Panc1 (cell line): ENCODE measurements at places on chromosomes 2 and 18.
A peak's percentile ranks its signal among the peaks of the same experiment; 100 is the strongest.

DNA sequence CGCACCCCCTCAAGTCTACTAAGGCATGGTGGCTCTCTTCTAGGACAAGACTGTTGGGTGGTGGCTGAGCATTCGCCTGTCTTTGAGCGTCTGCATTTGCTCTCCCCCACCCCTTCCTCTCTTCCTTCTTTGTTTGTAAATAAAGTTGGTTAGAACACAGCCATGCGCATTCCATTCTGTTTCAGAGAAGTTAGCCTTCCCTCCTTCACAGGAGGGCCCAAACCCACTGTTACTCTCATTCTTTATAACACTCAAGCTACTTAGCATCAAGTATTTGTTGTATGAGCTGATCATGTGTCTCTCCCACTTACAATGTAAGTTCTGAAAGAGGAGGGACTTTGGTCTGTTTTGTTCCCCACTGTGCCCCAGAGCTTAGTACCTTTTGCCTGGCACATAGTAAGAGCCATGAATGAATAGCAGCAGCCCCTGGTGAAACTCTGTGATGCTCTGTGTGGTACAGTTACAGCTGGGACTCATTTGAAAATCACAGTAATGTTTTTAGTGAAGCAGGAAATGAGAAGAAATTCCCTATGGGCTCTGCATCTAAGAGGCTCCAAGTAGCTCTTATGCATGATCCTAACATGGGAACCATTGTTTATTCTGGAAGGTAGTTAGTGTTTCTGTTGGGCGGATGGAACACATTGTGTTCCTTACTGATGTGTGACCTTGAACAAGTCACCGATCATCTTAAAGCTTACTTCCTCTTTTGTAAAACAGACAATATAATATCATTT, 7.7 kb downstream of the MGAT5 start:
- DNase-seq = no peak

GRCh38 chr2:8761529-8762164, 75.8 kb downstream of the KIDINS220 start:
- DNase-seq = peak; percentile 8

GRCh38 chr2:158718851-158719250, 76.3 kb upstream of the DAPL1 start:
- no peak for DNase-seq

DNA sequence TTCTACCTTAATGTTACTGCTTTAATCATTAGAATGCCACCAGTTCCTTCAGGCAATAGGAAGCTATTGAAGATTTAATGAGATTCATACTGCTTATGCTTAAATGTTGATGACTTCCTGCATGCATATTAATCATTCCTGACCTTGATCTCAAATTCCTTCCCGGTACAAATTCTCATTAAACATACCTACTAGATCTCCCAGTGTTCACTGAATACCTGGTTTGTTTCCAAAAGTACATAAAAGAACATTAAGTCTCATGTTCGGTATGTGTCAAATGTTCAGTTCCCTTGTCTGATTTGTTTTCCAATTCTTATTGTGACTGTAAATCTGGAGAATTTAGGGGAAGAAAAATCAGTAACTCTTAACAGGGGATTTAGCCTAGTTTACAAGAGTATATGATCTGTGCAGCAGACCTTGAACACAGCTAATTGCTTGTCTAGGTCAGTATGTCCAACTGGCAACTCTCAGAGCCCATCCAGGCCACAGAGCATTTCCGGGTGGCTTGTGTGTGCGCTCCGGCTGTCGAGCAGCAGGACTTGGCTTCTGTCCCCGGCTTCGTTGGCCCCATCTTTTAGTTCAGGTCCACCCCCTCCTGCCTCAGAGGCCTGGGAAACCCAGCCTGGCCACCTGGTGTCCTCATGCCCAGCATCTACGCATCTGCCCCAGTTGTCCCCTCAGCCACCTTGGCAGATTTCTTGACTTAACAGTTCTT, 13.1 kb downstream of the METAP1D start:
- DNase-seq = no peak

- no peak for DNase-seq
Observed at GRCh38 chr2:37915773-37916172, 9.3 kb upstream of the RMDN2 start.

DNA sequence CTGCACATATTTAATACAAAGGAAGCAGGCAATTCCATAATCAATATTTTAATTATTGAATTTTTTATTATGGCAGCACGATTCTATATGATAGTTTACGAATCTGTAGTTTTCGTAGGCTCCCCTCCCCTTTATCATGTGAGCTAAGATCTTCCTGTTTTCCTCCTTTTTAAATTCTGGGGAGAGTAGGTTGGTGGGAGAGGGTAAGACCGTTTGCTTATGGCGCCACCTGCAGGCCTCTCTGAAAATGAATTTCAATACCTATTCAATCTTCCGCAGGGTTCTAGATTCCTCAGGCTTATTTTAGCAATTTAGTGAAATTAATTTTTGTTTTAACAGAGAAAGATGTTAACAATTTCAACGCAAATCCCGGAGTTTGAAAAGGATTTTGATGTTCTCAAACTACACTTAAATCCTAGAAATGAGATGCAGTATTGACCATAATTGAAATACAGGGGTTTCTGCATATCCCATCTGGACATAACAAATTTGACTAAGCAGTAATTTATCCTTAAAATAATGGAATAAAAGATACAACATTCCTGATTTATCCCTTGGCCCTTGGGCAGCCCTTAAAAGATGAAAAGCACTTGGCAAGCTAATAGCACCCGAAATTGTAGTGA, 12.8 kb upstream of the GBX2 start:
- peak; percentile 47 for DNase-seq

DNA sequence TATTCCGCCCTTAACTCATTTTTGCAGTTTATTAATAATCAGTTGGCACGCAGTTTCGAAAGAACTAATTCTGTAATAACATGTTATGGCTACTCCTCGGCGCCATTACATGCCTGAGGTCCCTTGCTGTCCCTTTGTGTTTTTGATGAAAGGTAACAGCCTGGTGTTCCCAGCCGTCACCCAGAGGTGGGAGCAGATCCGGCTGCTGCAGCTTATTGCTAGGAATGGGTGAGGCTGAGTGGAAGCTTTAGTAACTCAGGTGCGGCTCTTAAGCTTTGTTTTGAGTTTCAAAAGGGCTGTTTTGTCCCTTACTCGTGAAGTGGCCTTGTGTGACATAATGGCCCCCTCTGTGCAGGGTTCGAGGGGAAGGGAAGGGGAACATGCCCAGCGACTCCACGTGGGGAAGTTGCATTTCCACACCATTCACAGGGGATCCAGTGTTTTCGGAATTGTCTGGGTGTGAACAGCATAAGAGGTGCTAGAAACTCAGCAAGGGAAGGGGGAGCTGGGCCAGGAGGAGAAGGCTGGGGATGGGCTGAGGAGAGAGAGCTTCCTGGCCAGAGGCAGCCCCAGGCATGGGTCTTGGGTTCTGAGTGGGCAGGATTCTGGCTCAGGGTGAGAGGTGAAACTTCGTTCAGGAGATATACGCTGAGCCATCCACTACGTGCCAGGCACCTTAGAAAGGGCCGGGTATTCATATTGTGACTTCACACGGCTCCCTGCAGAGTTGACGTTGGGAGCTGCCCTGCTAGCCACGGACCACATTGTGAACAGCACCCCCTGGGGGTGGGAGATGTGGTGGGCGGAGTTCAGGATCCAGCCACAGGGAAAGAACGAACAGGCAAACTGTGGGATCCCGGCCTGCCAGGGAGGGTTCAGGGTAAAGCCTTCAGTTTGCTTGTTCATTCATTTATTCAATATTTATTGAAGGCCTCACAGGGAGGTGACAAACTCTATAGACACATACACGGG, 84.4 kb downstream of the TGOLN2 start:
- no peak for DNase-seq
